Muscle of arm (tissue), 14 donors: ENCODE measurements at places on chromosomes 5 and 9. TPM values are rescaled to one million over a fixed set of nuclear protein-coding genes. Genes with fewer than 3 reads are reported as not detected.

DNA sequence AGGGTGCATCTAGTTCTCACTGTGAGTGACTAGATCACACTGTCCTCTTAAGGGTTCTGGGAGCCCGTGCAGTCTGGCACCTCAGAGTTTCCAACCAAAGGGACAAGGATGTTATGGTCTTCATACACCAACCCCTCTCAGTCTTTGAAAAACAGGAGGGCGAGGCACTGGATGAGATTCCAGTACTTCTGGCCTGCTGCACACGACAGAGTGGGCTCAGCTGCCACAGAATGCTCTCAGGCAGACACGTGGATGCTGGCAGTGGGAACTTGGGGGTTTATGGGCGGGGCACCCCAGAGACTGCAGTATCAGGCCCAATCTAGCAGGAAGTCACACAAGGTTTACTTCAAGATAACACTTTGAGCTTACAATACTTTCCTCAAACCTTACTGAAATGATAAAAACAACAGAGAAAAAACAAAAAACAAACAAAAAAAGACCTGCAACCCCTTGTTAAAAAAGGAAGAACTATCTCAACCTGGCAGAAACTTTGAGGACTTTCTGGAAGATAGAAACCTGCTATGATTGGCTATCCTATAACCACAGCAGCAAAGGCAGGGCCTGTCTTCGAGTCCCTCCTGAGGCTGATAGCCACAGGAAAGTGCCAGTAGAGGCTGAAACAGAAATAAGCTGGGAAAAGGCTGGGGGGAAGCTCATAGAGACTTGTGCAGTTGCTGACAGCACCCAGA lies 28.3 kb upstream of the TGFBR1 start:
- no peak for DNase-seq

GRCh38 chr5:135883441-135883840 lies 12.2 kb downstream of the IL9 start:
- no peak for DNase-seq

Gene HTR1A
- polyA plus RNA-seq: not detected

DNA sequence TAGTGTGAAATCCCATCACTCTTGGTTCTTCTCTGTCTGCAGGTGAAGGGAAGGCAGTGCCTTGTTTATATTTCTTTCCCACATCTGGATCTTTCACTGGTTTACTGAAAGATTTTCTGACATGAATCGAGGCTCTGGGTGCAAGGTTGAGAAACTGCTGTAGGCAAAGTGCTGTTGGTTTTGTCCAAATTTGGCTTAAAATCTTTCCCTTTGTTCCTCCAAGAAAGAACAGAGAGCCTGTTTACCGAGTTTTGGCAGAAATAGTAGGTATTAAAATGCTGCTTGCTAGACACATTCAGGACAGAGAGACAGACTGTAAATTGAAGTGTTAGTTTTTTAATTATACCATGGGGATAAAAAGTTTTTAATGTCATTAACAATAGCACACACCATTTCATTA lies 21.5 kb downstream of the SKP2 start:
- no peak for DNase-seq

- DNase-seq: no peak
These were observed 159.5 kb upstream of the CDH10 start for GRCh38 chr5:24804221-24804681.

GRCh38 chr9:21982391-21982790 lies 11.8 kb downstream of the CDKN2A start:
- no peak for DNase-seq

Gene SARDH
- 4.4 TPM for polyA plus RNA-seq

DNA sequence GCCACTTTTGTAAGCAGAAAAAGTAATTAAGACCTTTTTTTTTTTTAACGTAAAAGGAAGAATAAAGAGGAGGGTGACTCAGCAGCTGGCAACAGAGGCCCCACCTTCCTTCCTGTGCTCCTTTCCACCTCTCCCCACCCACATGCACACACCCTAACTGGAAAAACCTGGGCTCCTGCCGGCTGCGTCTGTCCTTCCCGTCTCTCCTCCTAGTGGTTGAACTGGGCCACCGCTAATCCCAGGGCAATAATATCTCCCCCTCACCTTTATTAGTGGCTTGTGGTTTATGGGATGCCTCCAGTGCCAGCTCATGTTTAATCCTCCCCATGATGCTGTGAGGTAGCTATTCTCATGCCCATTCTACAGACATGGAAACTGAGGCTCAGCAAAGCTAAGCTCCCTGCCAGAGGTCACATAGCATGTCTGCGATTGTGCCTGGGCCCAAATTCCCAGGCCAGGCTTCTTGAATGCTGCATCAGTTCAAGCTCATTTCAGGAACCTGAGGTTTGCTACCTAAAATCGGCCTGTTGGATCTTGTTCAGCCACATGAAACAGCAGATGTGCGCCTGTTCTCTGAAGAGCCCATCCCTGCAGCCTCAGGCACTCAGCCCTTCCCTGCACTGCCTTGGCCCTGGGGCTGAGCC lies 60.9 kb upstream of the IL17B start:
- no peak for DNase-seq

DNA sequence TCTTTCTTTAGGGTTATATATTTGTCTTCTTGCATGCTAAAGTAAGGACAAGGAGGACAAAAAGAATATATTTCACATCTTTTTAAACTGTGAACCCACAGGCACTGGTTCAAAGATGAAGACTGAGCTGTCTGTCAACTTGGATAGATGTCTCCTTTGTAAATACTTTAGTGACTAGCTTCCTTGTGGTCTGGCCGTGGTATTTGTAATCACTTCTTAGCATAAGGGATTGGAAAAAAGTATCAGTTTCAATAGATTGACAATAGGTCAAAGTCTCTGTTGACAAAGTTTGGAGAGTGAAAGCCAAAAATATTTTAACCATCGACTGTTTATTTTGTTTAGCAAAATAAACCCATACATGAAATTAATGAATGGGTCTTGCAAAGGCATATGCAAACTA lies 91.4 kb downstream of the TMEM167A start:
- DNase-seq: no peak

GRCh38 chr5:41410737-41411136 lies 99.7 kb downstream of the PLCXD3 start:
- DNase-seq: no peak

- DNase-seq: no peak
These were observed 77.0 kb downstream of the ZCCHC7 start for GRCh38 chr9:37197158-37198038.
